ENCODE measurements at places on chromosomes 2 and 18.

GRCh38 chr2:212088353-212088752 is 450.2 kb downstream of the ERBB4 start:
- DNase-seq, result no peak

- DNase-seq, result no peak
Observed at GRCh38 chr2:48175254-48175653, 269.0 kb upstream of the FBXO11 start.

DNA sequence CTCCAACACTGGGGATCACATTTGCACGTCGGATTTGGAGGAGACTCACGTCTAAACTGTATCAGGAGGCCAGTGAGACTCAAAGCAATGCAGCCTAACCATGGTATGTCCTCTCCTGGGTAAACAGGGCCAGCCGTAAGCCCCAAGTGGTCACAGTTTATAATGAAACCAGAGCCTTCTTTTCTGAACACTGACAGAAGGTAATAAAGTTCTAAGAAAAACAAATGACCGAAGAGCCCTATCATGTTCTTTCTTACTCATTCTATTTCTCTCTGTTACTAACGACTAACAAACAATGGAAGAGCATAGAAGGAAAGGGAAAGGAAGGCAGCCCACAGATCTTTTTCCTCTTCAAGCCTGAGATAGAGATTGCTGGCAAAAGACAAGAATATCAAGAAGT is 796.8 kb upstream of the SOX11 start:
- DNase-seq, result no peak

DNA sequence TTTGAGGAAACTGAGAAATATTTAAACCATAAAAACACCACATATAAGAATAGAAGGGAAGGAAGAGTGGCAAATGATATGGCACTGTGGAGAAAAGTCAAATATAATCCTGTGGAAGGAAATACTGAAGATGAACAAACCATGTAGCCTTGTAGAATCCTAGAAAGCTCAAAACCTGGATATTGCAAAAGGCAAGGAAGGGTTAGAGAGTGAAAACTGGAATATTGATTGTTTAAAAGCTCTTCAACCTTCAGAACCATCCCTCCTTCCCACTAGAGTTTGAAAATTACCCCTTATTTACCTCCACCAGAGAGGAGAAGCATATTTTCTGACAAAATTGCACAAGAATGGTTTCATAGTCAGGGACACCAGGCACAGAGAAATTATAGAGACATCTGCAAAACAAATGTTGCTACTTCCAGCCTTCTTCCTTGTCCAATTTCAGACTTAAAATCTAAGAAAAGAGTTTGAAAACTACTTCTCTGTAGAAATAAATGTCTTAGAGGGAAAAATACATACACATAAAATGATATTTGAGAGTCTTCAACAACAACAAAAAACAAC is 48.0 kb downstream of the ANTXR1 start:
- no peak for DNase-seq

GRCh38 chr2:140376686-140377085 is 1596.5 kb upstream of the NXPH2 start:
- no peak for DNase-seq

- DNase-seq, result no peak
Observed at GRCh38 chr2:120881981-120882788, 146.5 kb downstream of the GLI2 start.

- DNase-seq, result no peak
Observed at GRCh38 chr18:48607056-48607984, 68.5 kb downstream of the CTIF start.

DNA sequence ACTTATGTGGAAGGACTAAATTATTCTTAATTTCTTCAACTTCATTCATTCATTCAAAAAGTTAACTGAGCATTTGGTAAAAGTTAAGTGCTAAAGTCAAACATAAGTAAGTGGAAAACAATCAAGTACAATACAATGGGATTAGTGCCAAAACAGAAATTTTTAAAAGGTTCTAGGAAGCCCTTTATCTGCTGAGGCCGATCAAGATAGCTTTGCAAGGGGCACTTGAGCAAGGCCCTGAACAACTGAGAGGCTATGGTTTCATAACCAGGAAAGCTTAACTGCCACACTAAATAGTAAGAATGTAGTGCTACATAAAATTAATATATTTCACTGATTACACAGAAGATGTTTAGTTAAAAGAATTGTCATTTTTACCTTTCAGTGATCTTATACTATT is 76.5 kb downstream of the NOL10 start:
- DNase-seq, result no peak

- no peak for DNase-seq
Observed at GRCh38 chr2:17171446-17172049, 346.7 kb downstream of the RAD51AP2 start.

Measured in activated naive CD4-positive, alpha-beta T cell treated with anti-CD3 and anti-CD28 coated beads for 36 hours (primary cell).